Right lung (tissue), 10 donors: ENCODE measurements at places on chromosomes 5 and 9. TPM values are rescaled to one million over a fixed set of nuclear protein-coding genes. Genes with fewer than 3 reads are reported as not detected.

Gene BASP1
- 45.1 TPM for polyA plus RNA-seq

Gene TPPP
- 8.2 TPM for polyA plus RNA-seq

Gene RIC1
- 31.2 TPM for polyA plus RNA-seq

Gene C9orf72
- polyA plus RNA-seq = 29.7 TPM

Gene SLCO6A1
- not detected for polyA plus RNA-seq

Gene SLCO4C1
- polyA plus RNA-seq = 1.7 TPM

Gene GABRP
- 1.2 TPM for polyA plus RNA-seq

- no peak for DNase-seq
Observed at GRCh38 chr5:87400305-87400899, 12.3 kb downstream of the CCNH start.

DNA sequence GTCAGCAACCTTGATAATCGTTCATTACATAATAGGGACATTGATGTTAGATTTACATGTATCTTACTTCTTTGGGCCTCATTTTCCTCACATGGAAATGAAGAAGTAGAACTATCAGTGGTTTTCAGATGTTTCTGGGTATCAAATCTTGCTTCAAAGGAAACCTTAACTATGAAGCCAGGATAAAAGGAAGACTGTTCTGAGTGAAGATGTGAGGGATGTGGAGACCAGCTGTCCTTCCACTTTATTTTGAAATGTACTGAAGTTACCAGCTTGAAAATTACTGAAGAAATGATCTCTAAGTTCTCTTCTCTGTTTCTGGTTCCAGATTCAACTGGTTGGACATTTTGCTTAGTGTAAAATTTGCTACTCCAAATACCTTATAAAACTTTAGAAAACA is 186.0 kb downstream of the ADAMTSL1 start:
- no peak for DNase-seq

DNA sequence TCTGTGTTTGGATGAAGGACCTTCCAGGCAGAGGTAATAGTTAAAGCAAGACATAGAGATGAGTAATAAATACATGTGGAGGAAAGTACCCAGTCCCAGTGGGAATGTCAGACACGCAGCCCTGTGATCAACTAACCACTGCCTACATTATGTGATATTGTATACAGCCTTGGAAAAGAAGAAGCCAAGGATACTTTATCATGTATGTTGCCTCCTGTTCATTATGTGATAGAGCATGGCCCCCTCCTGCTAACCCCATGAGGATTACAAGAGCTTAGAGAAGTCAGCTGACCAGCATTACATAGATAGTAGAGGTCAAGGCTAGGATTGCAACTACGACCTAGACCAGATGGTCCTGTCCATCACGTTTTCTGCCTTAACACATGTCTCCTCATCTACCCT is 497.0 kb upstream of the TNC start:
- DNase-seq = no peak

DNA sequence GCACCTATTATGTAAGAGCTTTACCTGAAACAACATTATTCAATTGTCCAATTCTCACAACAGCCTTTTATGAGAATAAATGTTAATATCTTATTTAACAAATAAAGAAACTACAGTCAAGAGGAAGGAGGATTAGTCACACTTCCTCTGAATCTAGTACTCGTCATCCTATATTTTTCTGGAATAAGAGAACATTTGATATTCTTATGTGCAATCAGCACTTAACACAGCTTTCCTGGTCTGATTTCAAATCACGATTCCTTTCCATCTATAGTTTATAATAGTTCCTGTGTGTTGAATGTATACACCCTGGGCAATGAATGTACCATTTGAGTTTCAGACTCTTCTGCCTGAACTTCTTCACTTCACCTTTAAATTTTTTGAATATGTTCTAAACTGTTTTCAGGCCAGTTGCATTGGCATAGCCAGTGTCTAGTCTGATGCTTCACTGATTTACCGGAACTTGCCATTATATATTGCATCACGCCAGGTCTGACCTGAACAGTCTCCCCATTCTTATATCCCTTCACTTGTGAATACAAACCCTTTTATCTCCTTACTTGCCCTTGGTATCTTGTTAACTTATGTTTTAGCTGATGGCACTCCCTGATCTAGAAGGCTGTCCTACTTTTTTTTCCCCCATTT is 698.3 kb downstream of the MAT2B start:
- no peak for DNase-seq

DNA sequence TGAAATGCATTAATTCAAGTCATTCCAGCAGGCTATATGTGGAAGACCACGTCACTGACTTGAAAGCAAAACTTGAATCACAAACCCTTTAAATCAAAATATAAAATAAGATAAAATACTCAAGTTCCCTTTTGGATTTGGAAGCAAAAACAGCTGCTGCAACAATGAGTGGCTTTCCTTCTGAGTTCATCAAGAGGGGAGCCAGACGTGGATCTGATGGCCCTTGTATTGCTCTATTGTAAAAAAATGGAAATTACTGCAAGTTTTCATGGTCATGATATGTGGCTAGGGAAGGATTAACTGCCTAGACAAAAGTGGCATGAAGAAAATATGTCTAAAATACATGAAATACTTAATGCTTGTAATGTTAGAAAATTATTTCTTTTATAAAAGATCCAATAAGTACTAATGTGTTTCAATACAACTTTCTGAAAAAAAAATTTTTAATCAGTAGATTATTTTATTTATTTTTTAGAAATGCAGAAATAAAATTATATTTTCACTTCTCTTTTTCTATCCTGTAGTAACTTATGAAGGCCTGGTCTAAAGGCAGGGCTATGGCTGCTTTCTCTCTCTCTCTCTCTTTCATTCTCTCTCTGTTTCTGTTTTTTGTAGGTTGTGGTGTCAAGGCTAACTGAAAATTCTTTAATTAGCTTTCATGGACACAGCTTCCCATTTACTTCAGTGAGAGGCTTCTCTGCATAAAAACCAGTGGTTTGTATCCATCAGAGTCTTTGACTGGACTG is 24.0 kb downstream of the LIX1 start:
- DNase-seq = no peak

DNA sequence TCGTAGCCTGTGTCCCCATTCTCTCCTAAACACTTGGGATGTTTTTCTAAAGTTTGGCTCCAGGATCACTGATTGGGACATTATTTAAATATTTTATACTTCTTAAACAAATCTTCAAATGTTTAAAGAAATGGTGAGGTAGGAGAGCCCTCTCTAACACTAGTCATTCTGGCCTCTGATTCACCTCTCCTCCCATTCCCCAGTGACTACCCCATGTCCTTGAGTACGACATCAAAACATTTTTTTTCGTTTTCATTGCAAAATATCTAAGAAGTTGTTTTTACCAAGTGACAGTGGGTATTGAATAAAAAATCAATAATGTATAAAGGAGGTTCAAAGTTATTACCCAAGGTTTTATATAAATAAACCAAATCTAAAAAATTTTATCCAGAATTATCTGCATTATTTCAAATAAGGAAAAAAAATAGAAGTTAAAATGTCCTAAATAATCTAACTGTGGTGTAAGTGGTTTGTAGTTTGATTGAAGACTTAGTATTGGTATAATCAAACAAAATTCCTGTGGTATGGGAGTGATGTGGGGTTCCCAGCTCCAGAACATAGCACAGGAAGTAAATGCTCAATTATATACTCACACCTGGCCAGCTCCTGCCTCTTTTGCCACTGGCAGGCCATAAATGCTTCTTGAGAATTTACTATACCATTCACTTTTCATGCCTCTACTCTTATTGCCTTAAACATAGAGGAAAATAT is 51.1 kb downstream of the MAST4 start:
- DNase-seq = no peak

DNA sequence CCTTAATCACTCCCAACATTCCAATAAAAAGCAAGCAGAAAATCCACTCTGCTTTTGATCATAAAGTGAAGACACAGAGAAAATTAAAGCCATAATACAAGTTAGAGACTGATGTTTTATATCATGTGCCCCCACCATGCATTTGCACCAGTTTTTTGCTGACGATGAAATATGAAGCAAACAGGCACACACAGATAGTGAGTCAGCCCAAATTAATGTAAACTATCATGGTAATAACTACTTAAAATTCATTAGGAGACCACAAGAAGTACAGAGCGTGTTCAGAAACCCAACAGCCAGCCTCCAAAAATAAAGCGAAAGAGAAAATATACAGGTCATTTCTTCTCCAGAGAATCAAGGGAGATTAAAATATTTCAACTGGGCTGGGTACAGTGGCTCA is 46.4 kb upstream of the KDM4C start:
- no peak for DNase-seq

DNA sequence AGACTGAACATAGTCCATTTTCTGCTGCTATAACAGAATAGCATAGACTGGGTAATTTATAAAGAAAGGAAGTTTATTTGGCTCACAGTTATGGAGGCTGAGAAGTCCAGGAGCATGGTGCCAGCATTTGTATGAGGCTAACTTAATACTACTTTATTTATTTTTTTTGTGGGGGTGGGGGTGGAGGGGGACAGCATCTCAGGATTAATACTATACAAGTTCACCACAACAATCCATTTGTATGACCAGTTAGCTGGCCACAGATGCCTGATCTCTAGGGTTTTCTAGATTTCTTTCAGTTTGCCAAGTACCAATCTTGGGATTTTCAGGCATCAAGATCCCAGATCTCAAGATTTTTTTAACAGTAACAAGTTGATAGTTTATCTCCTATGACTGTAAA is 20.3 kb downstream of the ANGPTL2 start:
- DNase-seq = no peak

- no peak for DNase-seq
Observed at GRCh38 chr9:20775683-20776082, 91.6 kb downstream of the FOCAD start.
